Hematopoietic multipotent progenitor cell treated with erythropoietin and hydrocortisone succinate and interleukin-3 and kit ligand, for 15 days (in vitro differentiated cells): ENCODE measurements at places on chromosomes 6 and 20.

GRCh38 chr6:160010067-160010466 is 41.2 kb downstream of the IGF2R start:
- no peak for DNase-seq

DNA sequence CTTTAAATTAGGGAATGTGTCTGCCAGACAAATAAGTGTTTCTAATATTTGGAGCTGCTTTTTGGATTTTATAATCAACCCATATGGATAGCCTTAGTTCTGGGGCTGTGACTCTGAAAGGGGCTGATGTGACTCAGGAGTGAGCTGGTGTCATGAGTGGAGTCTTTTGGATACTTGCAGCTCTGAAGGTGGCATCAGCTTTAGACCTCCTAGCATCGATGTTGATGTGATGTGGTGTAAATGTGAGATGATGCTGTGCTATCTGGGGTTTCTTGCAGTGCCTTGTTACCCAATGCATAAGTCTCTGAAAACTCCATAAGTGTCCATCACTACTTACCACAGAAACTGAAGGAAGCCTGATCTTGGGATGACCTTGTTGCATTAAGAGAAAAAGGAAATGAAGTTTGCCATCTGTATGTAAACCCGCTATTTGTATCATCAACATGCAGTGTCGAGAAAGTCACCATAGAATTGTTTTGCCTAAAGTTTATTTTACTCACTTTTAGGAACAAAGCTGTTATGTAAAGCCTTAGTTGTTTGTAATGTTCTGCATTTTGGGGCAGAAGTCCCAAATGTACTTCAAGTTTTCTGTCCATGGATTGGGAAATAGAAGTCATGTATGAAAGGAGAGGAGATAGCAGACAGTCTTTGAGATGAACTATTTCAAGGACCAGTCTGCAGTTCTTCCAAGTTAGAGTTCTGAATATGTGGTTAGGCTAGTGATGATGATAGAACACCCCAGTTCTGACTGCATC is 8.0 kb downstream of the FOXO3 start:
- no peak for DNase-seq

DNA sequence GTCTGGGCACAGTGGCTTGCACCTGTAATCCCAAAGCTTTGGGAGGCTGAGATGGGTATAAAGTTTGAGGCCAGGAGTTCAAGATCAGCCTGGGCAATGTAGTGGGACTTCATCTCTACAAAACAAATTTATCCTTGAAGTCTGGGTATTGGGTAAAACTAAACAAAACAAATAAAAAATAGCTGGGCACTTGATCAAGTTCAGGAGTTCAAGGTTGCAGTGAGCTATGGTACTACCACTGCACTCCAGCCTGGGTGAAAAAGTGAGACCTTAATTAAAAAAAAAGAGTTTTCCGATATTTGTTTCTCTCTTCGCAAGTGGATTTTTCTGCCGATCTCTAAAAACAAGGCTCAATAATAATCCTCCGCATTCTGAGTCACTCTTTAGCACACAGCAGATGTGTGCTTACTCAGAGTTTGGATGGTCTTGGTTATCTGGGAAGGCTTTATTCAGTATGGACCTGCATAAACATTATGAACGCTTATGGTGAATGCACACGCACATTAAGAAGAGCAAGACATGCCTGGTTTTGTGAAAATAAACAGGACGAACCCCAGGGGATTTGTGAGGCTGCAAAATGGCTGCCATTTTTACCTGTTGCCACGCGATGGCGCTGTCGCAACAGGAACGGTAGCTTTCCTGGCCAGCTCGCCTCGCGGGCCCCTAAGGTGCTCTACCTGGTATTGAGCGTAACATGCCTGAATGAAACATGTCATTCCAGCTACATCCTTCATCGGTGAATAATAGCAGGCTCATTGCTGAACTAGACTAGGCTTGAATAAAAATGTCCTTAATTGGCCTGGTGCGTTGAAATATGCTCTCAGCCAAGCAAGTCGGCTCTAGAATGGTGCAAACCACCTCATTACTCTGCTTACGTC is 6.0 kb downstream of the OPN5 start:
- peak; percentile 48 for DNase-seq

GRCh38 chr6:163019926-163020325 is 292.2 kb downstream of the PACRG start:
- DNase-seq: no peak

DNA sequence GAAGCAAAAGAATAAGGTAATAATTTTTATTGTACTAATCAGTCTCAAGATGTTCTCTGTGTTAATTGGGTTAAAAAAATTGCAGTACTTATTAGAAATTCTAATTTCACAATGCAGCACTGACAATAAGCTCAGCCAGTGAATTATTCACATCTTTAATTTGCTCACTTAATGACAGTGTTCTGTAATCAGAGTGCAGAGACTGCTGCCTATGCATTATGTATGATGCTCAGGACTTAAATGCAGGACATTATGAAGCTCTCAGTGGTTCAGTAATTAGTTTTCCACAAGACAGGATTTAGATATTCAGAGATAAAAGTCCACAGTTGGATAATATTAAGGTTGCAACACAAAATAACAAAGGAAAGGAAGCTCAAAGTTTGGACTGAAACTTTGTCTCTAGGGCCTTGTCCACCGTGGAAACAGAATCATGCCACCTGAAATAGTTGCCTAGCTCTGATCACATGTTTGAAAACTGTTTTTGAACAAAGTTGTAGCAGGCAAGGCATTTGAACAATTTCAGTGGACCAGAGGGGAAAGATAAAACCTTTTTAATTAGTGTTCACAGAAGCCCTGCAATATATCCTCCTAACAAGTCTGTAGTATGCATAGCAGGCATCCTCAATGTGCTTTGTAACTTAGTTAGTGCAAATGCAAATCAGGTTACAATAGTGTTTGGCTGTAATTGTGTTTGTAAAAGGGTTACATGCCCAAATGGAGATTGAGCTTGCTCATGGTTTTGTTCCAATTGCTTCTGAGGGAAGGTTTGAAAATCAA is 23.7 kb upstream of the MMS22L start:
- no peak for DNase-seq

GRCh38 chr6:145749632-145750031 is 14.3 kb upstream of the EPM2A start:
- DNase-seq: peak; percentile 58

DNA sequence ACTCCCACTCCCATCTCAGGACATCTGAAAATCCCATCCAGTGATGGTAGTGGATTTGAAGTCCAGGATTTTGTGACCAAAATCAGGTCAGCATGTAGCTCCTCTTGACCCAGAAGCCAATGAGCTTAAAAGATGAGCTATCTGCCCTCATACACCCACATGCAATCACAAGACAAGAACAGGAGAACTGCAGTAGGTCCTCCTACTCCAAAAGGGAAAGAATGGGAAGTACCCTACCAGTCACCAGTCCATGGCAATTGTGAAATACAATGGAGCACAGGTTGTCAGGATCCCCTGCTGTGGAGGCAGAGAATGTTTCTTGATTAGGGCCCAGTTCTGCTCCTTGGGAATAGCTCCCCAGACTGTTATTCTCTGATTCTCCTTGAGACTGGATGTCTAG is 347.3 kb upstream of the CNR1 start:
- no peak for DNase-seq

- DNase-seq: no peak
Measured at GRCh38 chr6:143675946-143676345, 1.8 kb upstream of the PHACTR2 start.

GRCh38 chr6:21914121-21914973 is 320.8 kb downstream of the SOX4 start:
- no peak for DNase-seq

GRCh38 chr20:53975761-53976160 is 94.6 kb downstream of the BCAS1 start:
- no peak for DNase-seq

DNA sequence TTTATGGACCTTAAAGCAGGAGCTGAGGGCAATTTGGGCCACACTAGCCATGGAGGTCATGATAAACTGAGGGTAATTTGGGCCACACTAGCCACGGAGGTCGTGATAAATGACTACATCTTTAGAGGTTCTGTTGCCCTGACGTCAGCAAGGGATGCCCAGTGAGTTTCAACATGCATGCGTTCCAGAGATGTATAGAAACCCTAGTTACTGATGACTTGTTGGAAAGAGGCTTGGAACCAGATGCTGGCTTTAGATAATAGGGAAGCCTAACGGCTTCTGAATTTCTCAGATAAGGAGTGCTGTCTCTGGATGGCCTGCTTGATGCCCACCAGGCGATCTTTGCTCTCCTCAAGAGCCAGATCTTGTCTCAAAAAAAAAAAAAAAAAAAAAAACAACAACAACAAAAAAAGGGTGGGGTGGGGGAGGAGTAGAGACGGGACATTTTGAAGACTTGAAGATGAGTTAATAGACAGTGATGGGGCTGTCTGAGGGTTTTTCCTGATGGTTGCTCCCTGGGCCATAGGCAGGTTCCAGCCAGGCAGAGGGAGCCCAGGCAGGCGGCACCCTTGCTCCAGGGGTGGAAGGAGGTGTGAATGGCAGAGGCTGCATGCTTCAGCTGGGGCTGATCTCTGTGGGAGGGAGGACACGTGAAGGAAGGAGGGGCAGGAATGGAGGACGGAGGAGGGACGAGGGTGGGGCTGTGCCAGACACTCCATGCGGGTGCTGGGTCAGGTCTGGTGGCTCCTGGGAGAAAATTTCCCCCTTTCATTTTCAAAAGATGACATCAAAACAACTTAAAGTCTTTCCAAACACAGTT is 27.0 kb upstream of the FRMD1 start:
- DNase-seq: no peak
